Motor neuron (in vitro differentiated cells): ENCODE measurements at places on chromosomes 7 and 10.

- peak; percentile 73 for ATAC-seq
Measured at GRCh38 chr7:31091924-31092434, 39.9 kb downstream of the ADCYAP1R1 start.

DNA sequence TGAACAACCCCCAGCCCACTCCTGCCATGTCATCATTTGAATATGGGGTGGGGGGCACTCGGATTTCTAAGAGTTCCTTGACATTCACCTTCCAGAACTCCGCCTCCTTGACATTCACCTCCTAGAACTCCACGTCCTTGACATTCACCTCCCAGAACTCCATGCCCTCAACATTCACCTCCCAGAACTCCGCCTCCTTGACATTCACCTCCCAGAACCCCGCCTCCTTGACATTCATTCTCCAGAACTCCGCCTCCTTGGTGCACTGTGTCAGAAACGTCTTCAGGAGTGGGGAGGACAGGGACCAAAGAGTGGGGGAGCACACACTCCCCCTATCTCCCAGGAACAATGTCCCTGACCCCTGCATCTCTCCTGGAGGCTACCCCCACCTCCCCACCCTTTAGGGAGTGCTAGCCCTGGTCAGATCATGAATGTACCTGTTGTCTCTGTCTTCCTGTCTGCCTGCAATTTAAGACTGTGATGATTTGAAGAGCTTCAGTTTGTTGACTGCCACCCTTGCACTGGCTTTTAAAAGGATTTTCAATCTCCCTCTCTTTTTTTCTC lies 110.1 kb downstream of the NPTX2 start:
- no peak for ATAC-seq

DNA sequence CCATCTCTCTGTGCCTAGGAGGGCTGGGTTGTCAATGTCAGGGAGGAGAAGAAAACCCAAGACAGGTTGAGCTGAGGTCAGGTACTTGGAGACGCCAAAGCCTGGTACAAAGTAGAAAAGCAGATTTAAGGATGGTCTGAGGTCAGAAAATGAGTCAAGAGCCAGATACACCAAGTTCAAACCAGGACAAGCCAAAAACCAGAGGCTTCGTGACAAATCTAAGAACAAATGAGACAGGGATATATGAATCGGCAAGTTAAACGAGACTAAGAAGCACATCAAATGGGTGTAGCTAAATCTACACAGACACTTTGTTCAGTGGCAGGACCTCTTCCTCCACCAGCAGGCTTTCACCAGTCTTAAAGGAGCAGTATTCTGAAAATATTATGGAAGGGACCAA lies 34.2 kb downstream of the C7orf33 start:
- no peak for ATAC-seq

DNA sequence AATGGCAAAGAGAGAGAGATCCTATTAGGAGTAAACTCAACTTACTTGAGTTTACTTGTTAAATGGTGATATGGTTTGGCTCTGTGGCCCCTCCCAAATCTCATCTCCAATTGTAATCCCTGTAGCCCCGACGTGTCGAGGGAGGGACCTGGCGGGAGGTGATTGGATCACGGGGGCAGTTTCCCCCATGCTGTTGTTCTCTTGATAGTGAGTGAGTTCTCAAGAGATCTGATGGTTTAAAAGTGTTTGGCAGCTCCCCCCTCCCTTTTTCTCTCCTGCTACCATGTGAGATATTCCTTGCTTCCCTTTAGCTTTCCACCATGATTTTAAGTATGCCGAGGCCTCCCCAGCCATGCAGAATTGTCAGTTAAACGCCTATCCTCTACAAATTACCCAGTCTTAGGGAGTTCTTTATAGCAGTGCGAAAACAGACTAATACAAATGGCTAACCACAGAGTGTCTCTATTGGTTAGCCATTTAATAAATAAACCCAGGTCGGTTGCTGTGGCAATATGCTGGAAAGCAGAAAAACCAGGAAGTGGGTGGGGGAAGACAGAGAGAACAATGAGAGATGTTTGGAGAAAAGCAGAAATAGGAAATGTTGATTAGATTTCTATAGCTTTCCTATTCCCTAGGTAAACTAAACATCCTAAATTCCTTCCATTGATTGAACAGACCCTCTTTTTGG lies 3.0 kb upstream of the STMP1 start:
- no peak for ATAC-seq

DNA sequence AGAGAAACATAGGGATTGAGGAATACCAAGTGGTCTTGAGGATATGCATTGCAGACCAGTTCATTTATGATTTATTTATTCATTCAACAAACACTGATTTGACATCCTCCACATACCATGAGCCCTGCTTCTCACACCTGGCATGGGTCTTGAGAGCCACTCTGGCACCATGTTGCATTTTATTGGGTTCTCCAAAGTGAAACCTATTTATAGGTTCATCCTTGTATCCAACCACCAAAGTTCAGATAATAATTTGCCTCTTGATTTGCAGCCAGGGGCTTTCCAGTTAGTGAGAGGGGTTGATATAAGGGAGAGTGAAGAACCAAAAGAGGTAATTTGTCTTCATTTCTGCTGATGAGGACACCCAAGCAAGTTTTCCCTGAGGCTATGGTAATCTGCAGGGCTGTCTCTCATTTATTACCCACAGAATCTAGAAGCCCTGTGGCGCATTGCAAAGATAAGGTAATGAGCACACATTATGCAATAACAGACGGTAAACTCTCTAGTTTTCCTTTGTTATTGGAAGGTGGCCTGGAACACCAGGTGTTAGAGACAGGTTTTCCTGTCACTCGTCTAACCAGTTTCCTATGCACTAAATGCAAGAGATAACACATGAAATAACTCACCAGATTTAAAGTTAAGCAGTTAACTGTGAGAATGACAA lies 28.8 kb upstream of the ICA1 start:
- ATAC-seq = no peak

GRCh38 chr10:48496831-48497779 lies 107.8 kb downstream of the ARHGAP22 start:
- peak; percentile 92 for ATAC-seq

- no peak for ATAC-seq
Measured at GRCh38 chr7:157930441-157930840, 593.6 kb downstream of the DNAJB6 start.

GRCh38 chr10:110218632-110219031 lies 11.2 kb downstream of the MXI1 start:
- ATAC-seq = no peak

GRCh38 chr10:71436268-71437125 lies 39.8 kb downstream of the CDH23 start:
- no peak for ATAC-seq

DNA sequence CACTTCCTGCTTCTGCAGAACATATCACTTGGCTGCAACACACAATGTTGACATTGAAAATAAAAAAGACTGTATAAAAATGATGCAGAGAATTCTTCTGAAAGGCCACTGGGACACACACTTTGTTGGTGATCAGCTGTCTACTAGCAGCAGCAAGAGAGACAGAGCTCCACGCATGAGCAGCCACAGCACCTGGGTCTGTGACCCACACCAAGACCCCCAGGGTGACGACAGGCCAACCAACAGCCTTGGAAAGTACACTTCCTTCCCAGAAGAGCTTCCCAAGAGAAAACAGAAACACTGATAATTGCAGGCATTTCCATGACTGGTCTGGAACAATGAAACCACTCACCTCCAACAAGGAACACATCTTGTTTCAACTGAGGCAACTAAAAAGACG lies 239.0 kb downstream of the DIP2C start:
- no peak for ATAC-seq

DNA sequence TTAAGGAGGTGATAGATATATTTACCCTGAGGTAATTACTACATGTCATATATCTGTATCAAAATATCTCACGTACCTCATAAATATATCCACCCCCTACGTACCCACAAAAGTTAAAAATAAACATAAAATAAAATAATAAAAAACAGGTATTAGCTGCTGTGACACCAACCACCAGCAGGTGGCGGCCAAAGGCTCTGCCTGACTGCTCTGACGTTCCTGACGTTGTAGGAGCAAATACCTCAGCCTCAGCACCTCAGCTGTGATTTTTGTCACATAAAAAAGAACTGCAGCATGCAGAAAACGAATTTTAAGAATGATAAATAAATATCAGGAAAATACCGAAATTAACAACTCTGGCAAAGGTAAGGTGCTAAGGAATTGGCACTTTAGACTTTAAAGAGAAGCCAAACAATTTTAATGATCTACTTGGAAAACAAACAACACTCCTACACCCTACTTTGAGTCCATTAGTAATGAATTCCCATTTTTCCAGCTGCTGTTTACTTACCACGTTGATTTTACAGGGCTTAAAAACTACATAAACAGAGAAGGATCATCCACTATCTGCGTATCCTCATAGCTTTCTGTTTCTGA lies 125.4 kb upstream of the TARP start:
- ATAC-seq = peak; percentile 53

GRCh38 chr10:21398563-21399231 lies 126.8 kb downstream of the SKIDA1 start:
- ATAC-seq = peak; percentile 49

- ATAC-seq = peak; percentile 29
Measured at GRCh38 chr7:142250705-142251104, 7.2 kb downstream of the PRSS58 start.
